ENCODE measurements at places on chromosomes 2 and 18.

GRCh38 chr2:223563462-223563861 is 38.7 kb downstream of the SCG2 start:
- DNase-seq, result no peak

DNA sequence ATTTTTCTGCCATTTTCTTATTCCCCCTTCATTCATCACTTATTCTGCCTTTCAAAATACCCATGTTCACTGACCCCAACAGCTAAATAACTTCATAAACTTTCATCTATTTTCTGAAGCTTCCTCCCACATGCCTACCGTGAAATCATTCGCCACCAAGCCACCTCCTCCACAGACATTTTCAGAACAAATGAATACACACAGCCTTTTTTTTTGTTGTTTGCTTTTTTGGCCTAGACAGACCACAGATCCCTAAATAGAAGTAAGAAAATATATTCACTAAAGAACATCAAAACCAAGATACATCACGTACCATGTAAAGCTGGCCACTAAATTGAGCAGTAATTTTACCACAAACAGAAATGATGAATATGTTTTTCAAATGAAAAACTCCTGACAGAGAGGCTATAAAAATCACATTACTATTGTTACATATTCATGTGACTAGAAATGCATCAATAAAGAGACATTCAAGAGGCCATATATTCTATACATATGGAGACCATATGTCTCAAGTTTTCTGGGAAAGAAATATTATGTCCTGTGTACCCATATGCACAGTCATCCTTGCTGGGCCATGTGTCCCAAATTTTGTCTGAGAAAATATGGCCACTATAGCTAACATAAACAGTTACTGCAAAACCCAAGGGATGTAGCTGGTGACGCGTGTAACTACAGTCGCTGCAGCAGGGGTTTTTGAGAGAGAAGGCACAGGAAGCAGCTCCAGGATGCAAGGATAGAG is 200.3 kb downstream of the FBXO15 start:
- DNase-seq, result no peak

- no peak for DNase-seq
Observed at GRCh38 chr2:186696290-186696689, 2.4 kb downstream of the FAM171B start.

DNA sequence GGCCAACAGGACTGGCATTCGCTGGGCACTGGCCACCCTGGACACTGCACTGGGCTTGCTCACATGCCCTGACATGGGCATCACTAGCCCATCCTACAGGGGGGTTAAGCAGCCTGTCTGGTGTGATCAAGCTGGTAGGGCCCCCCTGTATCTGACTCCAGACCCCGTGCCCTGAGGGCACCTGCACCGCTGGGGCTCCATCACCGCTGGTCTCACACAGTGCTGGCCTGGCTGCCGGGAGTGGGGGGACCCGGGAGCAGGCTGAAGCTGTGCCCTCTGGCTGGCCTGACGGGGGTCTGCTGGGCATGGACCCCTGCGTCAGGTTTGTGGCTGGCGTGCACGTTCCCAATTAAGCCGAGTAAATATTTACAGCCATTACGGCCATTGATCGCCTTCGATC is 32.3 kb downstream of the KCNIP3 start:
- no peak for DNase-seq

- DNase-seq, result no peak
Observed at GRCh38 chr18:79400591-79401381, 5.1 kb downstream of the NFATC1 start.

GRCh38 chr2:179376881-179377280 is 112.2 kb upstream of the SESTD1 start:
- no peak for DNase-seq

DNA sequence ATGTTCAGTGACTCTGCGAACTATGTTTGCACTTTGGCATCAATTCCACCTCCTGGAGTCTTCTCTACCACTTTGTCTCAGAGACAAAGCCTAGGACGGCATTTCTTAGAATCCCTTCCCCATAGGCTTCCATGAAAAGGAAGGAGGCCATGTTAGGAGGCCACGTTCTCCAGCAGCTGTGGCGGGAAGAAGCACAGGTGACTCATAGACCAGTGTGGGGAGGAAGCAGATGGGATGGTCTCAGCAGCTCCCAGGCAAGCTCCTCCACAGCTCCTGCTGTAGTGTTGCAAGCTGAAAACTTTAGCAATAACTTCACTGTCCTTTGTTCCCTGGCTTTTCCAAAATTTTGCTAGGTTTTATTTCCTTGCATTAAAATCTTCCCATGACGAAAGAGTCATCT is 781.3 kb upstream of the ID2 start:
- no peak for DNase-seq

GRCh38 chr18:73419531-73419930 is 551.7 kb upstream of the NETO1 start:
- no peak for DNase-seq

- no peak for DNase-seq
Observed at GRCh38 chr18:8142131-8142711, 467.0 kb upstream of the RAB12 start.

GRCh38 chr2:64040161-64040560 is 20.9 kb upstream of the VPS54 start:
- no peak for DNase-seq

- DNase-seq, result no peak
Observed at GRCh38 chr2:191597186-191597751, 80.7 kb upstream of the NABP1 start.

- no peak for DNase-seq
Observed at GRCh38 chr18:6013171-6013810, 118.0 kb upstream of the TMEM200C start.
